ENCODE measurements at places on chromosomes 2 and 18.

DNA sequence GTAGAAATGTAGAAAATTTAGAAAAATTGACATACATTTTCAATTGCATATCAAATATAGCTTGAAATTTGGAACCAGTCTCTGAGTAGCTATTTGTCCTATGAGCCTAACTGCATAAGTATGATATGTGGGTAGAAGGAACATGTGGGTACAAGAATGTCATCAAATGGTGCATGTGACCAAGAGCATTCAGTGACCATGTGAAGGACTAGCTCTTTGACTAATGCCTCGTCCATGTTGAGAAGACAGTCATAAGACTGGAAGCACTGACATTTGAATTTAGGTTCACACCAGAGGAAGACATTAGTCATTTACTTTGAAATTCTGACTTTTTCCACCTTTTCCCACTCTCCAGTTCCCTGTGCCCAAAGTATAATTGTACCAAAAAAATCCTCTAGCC, 12.6 kb downstream of the MRPL44 start:
- DNase-seq = no peak

DNA sequence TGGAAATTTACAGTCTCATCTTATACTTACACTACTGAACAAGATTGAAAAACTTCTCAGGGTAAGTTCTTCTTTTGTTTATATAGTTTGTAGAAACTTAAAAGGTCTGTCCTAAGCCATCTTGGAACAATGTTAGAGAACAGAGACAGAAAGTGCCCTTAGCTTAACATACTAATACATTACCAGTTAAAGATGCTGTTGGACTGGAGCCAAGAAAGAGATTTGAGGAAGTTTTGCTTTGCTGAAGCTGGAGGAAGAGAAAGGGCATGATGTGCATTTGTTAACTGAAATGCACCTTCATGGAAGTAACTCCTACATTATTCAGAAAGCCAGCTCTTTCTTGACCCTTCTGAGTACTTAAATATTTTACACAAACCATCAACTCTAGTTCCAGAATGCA, 66.5 kb upstream of the TNFRSF11A start:
- no peak for DNase-seq

DNA sequence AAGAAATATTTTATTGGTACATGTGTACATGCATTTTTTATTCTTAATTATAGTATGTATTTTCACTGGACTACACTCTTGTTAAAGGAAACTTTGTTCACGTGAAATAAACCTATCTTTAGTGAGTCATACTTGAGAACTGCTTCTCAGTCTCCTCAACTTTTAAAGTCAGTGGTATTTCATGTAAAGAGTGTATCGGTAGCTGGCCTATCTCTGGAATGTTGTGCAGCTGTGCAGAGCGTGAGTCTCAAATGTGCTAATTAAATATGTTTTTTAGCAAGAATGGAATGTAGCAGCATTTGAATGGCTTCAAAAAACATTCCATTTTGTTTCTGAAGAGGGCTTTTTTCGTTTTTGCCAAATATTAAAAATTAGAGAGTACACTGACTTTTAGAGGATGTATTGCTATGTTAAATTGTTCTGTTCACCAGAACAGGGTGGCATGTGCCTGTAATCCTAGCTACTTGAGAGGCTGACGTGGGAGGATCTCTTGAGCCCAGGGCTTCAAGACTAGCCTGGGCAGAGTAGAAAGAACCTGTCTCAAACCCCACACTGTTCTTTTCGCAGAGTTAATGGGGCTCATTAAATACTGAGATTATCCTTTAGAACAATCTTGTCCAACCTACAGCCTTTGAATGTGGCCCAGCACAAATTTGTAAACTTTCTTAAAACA, 14.3 kb downstream of the SPTBN1 start:
- no peak for DNase-seq

DNA sequence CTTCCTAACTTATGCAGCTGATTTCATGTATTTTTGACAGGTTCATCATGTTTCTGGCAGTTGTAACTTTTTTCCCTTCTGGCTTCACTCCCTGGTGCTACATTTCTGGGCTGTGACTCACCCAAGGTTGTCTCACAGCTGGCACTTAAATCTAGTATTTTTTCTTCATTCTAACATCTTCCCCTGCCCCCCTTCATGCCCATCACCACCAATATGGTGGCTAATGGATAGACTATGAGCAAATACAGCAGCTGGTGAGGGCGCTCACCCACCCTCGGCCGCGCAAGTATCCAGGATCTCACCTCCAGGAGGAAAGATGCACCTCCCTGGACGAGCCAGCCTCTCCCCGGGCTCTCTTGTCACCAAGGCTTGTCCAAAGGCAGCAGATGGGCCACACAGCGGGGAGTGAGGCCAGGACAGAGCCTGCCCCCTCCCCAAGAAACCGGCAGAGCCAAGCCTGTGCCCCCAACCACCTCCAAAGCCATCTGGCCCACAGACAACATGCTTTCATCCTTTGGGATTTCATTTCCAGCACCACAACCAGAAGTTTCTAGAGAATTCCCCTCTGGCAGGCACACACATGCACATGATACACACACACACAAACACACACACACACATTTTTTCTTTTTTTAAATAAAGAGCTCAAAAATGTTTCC, 39.1 kb downstream of the ATOH8 start:
- DNase-seq = no peak

GRCh38 chr2:165058476-165059265, 103.3 kb upstream of the SLC38A11 start:
- no peak for DNase-seq

GRCh38 chr18:69574401-69574800, 173.7 kb downstream of the DOK6 start:
- no peak for DNase-seq

GRCh38 chr2:9847140-9847539, 3.9 kb downstream of the TAF1B start:
- DNase-seq = no peak

GRCh38 chr2:46871976-46872381, 43.6 kb downstream of the MCFD2 start:
- no peak for DNase-seq

- DNase-seq = no peak
These were observed 144.4 kb downstream of the GFPT1 start for GRCh38 chr2:69242651-69243051.

GRCh38 chr18:58046794-58047555, 2.9 kb downstream of the NEDD4L start:
- no peak for DNase-seq

DNA sequence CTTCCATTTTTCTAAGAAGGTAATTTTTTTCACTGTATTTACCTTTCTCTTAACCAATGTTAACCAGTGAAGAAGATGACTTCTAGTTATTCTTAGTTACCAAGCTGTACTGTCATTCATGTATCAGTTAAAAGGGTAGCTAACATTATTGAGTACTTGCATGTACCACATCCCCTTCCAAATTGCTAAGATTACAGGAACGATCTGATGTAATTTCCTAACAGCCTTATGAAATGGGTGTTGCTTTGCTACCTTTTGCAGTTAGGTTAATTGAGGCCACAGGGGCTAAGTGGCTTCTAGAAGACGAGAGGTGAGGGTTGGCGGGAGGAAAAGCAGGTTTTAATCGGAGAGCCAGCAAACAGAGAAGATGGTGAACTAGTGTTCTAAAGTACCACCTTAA, 1.8 kb upstream of the SULT6B1 start:
- DNase-seq = no peak

GRCh38 chr2:54466870-54467269, 10.7 kb downstream of the SPTBN1 start:
- DNase-seq = no peak

DNA sequence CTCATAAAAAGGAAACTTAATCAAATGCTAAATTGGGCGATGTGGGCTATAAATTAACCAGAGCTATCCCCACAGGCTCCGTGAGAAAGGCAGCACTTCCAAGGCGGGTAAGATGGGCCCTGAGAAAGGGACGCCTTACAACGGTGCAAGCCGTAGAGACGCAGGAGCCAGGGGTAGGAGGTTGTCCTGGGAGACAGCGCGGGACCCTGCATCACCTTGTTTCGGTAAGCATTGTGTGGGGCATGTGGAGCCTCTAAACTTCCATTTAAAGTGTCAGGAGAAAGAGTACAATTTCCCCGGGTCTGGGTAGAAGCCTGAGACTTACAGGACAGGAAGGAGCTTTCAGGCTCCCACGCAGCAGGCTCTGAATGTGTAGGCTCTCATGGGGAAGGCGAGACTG, 1.2 kb upstream of the PER2 start:
- no peak for DNase-seq

DNA sequence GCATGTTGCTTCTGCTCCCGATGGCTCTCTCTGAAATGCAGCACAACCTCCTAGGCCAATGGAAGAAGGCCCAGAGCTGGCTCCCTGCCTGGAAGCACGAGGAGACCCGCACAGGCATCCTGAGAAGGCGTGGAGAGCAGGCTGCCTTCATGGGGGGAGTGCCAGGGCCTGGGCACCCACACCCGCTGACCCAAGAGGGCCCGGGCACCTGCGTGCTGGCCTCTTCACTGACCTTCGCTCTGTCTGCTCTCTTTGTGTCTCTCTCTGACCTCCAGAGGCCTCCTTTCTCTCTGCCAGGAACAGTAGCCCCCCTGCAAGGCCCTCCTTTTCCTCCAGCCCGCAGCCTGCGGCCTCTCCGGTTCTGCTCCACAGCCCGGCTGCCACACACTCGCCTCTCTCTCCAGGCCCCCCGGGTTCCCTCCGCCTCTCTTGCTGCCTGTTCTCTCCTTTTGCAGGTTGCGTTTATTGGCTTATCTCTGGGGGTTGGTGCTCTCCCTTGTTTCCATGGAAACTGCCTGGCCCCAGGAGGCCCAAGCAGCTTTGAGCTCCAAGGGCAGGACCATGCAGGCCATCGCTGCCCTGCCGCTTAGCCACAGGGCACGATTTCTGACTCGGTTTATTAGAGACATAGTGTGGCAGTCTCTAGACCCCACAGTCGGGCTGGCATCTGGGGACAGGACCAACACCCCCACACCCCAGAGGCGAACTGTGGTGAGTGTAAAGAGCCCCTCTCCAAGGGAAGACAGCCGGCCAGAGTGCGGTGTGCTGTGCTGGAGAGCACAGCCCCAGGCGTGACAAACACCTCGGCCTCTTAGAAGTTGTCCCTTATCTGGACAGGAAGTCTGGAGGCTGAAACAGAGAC, 1.7 kb downstream of the MZT2B start:
- DNase-seq = no peak

- no peak for DNase-seq
These were observed 178.5 kb downstream of the ARL4C start for GRCh38 chr2:234318361-234318760.

GRCh38 chr2:101400048-101400447, 12.7 kb upstream of the CREG2 start:
- peak; percentile 9 for DNase-seq

- no peak for DNase-seq
These were observed 49.2 kb downstream of the FBXO48 start for GRCh38 chr2:68417926-68418325.

DNA sequence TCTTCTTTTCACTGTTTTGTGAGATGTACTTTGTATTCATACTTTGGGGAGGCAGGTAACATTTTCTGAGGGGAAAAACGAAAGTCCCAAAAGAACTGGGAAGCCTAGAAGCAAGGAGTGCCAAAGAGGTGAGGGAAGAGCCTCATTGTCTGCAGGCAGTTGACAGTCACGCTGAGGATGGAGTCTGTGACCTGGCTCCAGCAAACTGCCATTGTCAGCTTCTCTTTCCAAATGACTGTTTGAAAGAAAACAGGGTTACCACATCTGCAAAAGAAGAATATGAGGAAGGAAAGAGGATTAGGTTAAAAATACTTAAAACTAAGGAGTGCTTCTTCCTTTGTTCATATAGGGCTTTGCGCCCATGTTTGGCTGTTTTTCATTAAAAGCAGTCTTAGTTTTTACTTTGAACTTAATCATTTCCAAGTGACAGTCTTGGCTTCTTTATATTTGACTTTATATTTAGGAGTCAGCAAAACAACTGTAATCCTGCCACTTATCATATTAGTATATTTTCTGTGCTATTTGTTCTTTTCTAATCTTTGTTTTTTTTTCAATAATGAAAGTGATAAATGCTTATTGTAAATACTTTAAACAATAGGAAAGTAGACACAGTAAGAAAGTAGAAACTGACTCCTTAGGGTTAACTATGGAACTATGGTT, 35.0 kb downstream of the CERS6 start:
- DNase-seq = no peak

- no peak for DNase-seq
These were observed 132.5 kb upstream of the OSR1 start for GRCh38 chr2:19490846-19491435.

GRCh38 chr2:188966079-188966571, 8.0 kb upstream of the COL3A1 start:
- no peak for DNase-seq

Data from DMS79 treated with DMSO at 0.1 percent for 48 hours (cell line).